C1 segment of cervical spinal cord (tissue), 14 donors: ENCODE measurements at places on chromosomes 6 and 20.

DNA sequence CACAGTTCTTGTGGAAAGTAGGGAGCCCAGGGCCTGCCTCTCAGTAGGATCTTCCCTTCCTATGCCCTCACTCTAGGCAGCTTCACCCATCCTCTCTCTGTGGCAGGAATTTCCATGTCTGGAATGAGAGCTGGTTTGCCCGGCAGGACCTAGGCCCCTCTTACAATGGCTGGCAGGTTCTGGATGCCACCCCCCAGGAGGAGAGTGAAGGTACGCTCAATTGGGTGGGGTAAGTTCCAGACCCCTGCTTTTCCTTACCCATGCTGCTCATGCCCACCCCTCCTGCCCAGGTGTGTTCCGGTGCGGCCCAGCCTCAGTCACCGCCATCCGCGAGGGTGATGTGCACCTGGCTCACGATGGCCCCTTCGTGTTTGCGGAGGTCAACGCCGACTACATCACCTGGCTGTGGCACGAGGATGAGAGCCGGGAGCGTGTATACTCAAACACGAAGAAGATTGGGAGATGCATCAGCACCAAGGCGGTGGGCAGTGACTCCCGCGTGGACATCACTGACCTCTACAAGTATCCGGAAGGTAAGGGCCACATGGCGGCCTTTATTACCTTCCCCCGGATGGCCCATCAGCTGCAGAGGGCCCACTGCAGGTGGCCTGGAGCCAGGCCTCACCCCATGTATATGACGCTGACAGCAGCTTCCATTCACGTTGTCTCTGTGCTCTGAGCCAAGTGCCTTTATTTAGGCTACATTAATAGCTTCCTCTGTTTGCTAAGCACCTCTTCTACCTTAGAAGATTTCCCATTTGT is 22.8 kb downstream of the TGM6 start:
- DNase-seq = no peak

DNA sequence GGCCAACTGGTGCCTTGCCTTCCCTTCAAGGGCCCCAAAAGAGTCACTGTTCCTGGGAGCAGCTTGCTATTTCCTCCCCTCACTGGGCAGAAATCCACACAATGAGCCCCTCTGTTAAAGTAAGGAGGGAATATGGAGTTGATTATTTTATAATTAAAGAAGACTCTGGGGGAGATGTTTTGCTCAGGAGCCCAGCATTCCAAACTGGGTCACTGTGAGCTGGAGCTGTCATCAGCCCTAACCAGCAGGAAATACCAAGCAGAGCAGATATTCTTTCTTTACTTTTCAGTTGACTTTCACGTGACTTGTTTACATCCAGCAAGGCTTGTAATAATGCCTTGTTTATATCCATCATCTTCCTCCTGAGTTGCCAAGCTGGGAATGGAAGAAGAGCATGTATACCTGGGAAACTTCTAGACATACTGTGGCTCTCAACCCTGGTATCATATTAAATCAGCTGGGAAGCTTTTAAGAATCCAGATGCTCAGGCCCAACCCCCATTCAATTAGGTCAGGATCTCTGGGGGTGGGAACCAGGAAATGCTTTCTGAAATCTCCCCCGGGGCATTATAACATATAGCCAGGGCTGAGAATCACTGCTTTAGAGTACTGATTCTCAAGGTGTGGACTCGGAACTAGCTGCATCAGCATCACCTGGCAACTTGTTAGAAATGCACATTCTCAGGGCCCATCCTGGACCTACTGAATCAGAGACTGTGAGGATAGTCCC is 175.6 kb upstream of the MYLIP start:
- no peak for DNase-seq

DNA sequence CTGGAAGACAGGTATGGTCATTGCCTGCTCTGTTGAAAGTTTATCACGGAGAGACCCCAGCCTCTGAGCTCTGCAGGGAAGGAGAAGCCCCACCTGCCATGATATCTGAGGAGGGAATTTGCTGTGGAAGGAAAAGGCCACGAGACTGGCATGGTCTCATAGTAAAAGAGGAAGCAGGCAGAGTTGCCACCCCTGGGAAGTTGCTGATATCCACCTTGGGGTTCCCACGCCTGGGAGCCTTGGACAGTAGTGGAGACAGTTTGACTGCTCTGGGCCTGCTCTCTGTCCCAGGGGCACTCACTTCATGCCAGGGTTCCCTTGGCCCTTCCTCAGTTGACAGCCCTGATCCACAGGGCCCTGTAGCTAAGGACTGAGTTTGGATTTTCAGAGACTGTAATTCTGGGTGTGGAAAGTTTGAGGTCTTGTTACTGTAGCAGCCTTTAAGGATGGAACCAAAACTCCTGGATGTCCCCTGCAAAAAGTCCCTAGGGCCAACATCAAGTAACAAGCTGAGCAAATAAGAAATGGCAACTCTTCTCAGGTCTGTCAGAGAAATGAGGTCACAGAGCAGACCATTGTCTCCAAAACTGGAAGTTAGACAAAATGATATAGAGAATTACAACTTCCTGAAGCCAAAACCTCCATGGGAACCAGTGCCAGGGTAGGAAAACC is 6.9 kb upstream of the SIRPB1 start:
- no peak for DNase-seq

DNA sequence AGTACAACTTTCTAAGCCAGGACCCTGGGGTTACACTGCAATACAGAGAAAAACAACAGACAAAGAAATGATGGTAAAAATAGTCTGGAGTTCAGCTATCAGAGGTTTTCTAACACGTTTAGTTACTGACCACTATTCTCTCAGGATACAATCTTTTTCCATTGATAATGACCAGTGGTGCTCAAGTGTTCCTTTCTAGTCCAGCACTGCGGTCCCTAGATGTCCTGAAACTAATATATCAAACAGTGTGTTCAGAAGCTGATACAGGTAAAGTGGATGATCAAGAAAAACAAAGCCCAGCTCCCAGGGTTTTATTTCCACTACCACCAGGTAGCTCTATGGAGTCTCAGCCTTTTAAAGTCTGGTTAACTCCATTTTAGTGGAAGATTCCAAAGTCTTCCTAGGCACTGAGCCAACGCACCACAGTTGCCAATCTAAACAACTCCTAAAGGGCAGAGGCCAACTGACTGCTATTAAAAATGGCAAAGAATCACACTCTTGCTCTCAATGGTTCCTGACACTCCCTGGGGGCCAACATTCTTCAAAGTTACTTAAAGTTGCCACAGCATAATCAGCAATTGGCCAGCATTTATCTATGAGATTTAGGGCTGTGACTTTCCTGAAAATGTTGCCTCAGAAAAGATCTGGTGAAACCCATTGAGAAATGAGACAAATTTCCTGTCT is 38.2 kb downstream of the DZANK1 start:
- no peak for DNase-seq

DNA sequence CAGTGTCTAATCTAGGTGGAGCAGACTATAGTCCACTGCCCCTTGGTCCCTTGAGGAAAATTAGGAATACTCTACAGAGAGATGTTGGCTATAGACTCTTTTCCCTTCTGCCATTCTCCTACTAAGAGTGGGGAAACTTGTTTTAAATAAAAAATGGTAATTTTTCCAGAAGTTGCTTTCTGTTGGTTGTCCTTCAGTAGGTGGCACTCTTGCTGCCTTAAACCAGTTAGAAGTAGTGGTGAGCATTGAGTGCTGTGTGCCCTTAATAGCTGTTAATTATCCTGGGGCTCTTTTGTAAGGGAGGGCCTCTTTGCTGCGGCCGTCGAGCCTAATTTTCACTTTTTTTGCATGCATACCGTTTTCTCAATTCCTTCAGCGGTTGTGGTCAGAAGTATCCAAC is 2.8 kb downstream of the CMTR1 start:
- no peak for DNase-seq
